ENCODE measurements at places on chromosomes 12 and 14.

DNA sequence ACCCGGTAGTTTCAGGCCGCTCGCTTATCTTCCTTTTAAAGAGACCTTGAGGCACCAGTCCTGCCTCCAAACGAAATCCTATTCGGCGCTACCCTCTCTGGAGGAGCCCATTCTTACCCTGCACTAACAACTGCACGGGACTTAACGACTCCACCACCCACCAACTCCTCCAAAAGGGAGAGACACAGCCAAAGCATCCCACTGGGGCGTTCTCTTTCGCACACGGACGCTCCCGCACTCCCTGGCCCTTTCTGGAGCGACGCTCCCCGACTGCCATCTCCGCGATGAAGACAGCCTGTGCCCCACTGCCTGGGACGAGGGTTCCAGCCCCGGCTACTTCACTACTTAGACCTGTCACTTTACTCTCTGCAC is 650 bp downstream of the GALC start:
- DNase-seq = no peak

DNA sequence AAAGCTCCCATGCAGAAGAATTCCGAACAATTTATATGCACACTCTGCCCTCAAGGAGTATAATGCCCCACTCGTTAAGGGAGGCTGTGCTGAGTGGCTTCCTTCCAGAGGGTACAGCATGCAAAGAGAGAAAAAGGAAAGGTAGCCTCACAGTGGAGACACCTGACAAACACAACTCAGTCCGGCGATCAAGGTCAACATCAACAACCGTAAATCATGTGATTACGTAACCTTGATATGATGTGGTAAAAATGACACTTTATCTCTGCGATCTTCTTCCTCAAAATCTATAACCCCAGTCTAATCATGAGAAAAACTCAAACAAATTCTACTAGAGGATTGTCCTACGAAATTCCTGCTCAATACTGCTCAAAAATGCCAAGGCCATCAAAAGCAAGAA is 400.5 kb upstream of the CCDC196 start:
- no peak for DNase-seq

DNA sequence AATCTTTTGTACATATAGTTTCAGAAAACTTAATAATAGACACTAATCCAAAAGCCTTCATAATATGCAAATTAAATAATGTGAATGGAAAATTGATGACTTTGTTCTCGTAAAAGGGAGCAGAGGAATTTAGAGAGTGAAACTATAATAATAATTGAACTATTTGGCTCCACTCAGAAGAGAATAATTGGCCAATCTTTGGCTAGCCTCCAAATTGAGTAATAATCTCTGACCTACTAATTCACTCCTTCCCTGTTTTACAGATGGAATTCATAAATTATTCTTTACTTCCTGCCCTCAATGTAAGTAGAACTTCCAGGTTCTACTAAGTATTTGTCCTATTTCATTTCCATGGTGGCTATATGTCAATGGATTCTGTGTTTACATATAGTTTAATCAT is 15.8 kb downstream of the TRIM9 start:
- DNase-seq = no peak

DNA sequence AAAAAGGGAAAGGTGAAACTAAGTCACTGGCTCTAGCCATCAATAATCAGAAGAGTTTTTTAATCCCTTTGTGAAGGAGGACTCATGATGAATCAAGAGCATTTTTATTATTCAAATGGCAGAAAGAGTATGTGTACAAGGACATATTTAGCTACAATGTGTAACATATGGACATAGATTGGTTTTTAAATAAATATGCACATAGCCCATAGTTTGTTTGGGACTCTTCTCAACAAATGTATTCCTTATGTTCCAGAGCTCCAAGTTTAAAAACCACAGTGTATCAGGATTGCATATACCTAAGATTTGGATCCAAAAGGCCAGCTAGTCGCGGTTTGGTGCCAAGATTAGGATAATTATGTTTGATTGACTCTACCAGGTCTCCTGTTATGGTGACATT is 104.2 kb downstream of the C12orf50 start:
- DNase-seq = no peak

DNA sequence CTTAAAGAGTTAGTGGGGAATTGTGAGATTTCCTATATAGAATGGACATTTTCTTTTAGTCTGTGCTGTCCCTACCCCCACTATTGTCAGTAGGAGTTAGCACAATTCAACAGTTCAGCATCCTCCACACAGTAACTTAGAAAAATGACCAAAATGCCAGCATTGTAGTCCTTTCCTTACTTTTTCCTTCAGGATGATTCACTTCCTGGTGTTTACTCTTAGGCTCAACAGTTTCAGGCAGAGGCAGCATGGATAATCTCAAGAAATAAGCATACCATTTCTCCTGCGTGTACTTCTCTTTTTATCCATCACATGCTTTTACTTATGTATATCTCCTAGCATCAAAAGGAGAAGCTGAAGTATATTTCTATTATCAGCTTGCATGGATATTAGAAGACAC is 683.4 kb downstream of the SLC16A7 start:
- DNase-seq = peak; percentile 45

DNA sequence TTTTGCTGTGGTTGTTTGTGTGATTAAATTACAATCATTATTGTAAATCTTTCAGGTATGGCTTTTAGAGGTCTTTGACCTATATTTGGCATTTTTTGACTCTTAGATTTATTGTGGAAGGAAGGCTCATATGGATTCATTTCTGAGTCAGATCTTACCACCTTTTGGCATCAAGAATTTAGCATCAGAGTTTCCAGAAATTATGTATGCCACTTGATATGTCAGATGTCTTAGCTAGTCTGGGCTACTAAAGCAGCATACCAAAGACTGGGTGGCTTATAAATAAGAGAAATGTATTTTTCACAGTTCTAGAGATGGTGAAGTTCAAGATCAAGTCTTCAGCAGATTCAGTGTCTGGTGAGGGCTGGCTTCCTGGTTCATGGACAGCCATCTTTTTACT is 129.5 kb upstream of the PZP start:
- DNase-seq = no peak

GRCh38 chr12:25977047-25977446 is 18.6 kb downstream of the RASSF8 start:
- DNase-seq = peak; percentile 62

DNA sequence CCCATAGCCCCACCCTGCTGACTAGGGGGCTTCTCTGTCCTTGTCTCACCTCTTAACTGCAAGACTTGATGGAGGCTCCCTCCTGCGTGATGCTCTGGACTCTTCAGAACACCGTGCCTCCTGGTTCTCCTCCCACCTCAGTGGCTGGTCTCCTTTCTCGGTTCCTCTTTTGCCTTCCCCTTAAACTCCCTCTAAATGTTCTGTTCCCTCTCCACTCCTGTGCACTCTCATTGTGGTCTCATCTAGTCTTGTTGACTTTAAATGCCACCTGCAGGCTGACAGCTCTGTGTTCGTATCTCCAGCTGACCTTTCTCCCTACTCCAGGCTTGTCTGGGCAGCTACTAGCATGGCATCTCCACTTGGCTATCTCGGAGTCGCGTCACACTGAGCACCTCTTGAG is 28.3 kb downstream of the DYNC1H1 start:
- DNase-seq = no peak

GRCh38 chr12:18454330-18454729 is 193.0 kb downstream of the PIK3C2G start:
- DNase-seq = no peak

DNA sequence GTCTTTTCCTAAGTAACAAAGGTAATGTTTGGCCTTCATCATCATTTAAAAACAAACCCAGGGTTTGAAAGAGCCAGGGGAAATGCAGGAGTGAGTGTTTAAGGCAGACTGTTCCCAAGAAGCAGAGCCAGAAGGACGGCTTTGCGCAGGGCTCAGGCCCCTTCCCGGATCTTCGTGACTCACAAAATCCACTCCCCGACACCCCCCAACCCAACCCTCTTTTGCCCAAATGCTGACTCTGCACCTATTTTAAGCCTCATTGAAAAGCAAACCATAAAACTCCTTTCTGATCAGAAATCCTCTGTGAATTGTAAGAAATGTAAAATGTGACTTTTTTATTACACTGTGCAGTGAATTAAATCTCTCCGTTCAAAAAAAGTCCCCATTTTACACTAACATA is 67.5 kb downstream of the SETD3 start:
- DNase-seq = no peak

GRCh38 chr12:104651811-104652210 is 195.1 kb downstream of the CHST11 start:
- no peak for DNase-seq

DNA sequence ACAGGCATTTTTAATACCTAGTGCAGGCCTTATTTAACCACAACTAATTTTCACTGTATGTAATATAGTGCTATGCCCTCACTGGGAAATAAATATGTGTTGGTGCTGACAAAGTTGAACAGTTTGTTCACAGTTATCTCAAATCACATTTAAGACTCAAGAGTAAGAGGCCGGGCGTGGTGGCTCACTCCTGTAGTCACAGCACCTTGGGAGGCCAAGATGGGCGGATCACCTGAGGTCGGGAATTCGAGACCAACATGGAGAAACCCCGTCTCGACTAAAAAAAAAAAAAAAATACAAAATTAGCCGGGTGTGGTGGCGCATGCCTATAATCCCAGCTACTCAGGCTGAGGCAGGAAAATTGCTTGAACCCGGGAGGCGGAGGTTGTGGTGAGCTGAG is 22.9 kb upstream of the TEAD4 start:
- DNase-seq = no peak

DNA sequence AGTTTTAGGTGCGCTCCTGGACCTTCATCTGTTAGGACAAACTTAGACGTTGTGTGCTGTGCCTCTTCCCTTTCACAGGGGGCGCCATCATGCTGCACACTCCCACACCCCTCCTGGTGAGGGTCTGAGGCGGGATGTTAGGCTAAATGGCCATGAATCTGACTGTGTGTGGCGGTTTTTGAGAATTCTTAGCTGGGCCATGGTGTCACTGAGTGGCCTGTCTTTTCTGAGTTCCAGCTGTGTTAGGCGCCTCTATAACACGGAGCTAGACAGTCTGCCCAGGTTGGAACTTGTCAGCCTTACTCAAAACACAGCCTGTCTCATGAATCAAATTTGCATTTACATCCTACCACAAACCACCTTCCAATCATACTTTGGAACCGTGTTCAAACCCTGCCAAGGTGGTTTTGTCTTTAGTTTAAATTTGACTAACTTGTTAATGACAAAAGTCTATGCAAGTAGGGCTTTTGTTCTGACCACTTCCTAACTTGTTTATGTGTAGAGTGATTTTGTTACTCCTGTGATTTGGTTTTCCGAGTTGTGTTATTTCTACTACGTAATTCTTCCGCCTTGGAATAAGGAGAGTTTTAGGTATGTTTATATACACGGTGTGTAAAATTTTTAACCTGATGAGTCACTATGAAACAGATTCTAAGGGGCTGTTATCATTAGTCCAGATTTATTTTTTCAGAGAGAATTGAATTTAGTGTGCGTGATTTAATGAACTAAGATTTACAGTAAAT is 19.6 kb downstream of the ACVR1B start:
- DNase-seq = peak; percentile 33

DNA sequence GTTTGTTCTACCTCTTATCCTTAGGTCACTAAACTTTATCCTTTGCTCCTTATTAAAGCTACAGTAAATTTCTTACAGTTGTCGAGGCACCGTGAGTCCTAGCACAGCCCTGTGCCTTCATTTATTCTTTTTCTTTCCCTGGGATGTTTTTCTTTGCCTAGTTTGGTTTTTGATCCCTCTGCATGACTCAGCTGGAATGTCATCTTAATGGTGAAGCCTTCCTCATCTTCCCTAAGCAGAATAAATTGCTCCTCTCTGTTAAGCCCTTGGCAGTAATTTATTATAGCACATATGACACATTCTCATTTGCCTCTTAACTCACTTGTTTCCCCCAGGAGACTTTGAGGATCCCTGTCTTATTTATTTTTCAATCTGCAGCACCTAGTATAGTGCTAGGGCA is 16.6 kb downstream of the ACTR10 start:
- peak; percentile 41 for DNase-seq

DNA sequence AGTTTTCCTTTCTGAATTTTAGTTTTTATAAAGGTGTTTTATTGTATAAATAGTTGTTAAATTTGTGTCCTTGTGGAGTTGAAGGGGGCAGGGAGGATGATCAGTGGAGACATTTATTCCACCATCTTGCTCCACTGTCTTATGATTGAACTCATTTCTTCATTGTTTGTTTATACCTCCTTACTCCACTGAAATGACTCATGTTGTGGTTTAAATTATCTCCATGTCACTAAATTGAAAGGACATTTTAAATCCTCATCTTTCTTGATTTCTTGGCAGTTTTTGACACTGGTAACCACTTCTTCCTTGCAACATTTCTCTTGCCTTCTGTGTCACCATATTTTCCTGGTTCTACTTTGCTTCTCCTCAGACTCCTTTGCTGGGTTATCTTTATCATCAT is 23.6 kb upstream of the FERMT2 start:
- no peak for DNase-seq

- DNase-seq = no peak
These were observed 154.0 kb downstream of the SOX5 start for GRCh38 chr12:23795494-23795893.

Data from fibroblast of upper back skin (primary cell).